ENCODE measurements at places on chromosomes 2 and 18.

DNA sequence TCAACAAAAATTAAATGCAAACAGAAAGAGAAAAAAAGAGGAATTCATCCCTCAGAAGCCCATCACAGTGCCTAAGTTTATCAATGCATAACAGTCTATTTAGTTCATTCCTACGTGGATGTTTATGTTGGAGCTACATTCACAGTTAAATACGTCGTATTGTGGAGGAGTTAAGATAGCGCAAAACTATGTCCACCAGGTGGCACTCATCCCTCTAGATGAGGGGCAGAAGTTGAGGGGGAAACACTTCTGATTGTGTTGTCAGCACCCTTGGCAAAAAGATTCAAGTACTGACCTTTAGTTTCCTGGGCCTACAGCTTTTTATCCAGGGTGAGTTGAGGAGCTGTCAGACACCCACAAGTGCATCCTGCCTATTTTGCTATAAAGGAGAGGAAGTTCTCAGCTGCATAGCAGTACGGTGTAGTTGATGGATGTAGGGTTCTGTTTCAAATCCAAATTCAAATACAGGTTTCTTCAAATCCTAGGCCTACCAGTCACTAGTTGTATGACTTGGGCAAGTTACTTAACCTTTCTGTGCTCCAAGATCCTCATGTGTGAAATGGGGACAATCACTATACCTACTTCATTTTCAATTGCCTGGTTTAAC lies 26.8 kb upstream of the MYO1B start:
- DNase-seq, result peak; percentile 50

- no peak for DNase-seq
Observed at GRCh38 chr2:37464067-37464466, 119.6 kb downstream of the QPCT start.

DNA sequence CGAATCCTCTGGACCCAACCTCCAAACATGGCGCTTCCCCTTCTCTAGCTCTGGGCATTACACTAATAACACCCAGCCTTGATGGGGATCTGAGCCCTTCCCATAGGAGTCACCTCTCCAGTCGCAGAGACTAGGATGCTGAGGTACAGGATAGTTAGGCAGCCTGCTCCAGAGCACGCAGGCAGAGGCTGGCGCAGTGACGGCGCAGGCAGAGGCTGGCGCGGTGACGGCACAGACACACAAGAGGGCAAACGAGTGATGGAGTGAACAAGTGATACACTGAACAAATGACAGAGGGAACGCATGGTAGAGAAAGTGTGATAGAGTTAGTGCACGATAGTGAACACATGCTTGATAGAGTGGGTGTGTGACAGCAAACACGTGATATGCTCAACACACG lies 518.5 kb downstream of the EIPR1 start:
- no peak for DNase-seq

DNA sequence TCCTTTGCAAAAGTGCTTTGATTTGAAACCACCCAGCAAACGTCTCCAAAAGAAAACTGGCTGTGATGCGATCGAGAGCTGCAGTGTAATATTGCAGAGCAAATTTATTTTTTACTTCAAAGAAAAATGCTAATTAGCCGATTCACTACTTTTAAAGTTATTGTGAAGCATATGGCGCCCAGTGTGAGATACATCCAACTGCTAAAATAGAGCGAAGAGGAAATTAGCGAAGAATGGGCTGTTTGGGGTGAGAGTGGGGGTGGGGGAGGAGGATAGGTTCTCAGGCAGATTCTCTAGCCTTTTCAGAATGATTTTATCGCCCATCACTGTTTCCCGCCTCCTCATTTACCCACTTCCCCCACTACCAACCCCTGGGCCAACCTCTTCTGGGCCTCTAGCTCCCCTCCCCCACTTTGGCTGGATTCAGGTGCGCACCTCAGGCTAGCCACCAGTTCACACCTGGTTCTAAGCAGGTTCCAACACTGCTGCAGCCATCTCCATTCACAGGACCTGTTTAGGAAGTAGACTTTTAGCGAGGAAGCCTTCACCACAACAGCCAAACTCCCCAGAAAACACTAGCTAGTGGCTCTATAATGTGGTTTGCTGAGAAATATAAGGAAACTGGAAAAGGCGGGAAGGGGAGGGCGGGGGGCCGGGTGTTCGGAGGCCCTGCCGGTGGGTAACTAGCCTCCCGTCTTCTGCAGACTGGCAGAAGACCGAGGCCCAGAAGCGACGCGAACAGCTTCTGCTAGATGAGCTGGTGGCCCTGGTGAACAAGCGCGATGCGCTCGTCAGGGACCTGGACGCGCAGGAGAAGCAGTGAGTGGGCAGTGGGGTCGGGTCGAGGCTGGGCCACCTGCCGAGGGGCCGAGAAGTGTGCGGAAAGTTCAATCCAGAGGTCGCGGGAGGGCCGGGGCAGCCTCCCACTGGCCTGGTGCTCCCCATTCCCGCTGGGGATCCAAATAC lies 6.0 kb upstream of the OTX1 start:
- DNase-seq, result no peak

- no peak for DNase-seq
Observed at GRCh38 chr18:43009674-43010073, 105.8 kb downstream of the RIT2 start.

- no peak for DNase-seq
Observed at GRCh38 chr2:236628256-236628901, 58.8 kb downstream of the ACKR3 start.

Measured in stimulated activated CD4-positive, alpha-beta T cell treated with anti-CD3 and anti-CD28 coated beads, Interleukin-12 subunit alpha, Interleukin-12 subunit beta, amount 100 ng/mL, for 24 hours (primary cell).